Caudate nucleus (tissue), 63 donors: ENCODE measurements at places on chromosomes 12 and 14.

DNA sequence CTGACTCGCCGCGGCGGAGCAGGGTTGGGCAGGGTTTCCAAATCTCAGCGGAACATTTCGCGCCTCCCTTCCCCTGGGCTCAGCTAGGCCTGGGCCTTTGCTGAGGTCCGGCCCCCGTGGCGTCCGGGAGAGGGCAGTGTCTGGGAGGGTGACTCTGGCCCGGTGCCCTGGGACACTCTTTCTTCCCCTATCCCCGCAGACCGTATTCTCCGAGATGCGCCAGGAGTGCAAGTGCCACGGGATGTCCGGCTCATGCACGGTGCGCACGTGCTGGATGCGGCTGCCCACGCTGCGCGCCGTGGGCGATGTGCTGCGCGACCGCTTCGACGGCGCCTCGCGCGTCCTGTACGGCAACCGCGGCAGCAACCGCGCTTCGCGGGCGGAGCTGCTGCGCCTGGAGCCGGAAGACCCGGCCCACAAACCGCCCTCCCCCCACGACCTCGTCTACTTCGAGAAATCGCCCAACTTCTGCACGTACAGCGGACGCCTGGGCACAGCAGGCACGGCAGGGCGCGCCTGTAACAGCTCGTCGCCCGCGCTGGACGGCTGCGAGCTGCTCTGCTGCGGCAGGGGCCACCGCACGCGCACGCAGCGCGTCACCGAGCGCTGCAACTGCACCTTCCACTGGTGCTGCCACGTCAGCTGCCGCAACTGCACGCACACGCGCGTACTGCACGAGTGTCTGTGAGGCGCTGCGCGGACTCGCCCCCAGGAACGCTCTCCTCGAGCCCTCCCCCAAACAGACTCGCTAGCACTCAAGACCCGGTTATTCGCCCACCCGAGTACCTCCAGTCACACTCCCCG lies 3.0 kb downstream of the WNT1 start:
- DNase-seq = peak; percentile 50

DNA sequence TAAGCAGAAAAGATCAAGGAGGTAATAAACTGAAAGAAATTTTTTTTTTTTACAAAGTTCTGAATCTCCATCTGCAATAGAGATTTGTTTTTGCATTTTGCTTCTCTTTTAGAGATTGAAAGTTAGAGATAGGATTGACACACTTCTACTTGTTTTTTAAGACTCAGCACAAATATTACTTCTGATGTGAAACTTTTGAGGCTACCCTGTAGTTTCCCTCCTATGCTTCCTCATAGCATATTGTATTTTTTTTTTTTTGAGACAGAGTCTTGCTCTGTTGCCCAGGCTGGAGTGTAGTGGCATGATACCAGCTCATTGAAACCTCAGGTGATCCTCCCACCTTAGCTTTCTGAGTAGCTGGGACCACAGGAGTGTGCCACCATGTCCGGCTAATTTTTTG lies 32.1 kb upstream of the SGPP1 start:
- no peak for DNase-seq

DNA sequence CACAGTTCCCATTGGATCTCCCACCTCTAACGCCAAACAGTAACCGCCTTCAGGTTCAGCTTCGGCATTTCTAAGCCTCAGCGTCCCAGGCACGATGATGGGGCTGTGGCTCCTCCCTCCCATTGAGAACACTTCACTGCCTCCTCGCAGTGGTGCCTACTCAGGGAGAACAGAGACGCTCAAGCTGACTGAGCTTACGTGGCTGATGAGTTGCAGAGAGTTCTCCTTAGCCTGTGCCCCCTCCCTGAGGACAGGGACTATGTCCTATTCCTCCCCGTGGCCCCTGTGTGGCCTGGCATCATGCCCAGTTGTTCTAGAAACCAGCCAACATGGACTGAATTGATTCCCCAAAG lies 87.0 kb downstream of the ITPK1 start:
- DNase-seq = no peak

DNA sequence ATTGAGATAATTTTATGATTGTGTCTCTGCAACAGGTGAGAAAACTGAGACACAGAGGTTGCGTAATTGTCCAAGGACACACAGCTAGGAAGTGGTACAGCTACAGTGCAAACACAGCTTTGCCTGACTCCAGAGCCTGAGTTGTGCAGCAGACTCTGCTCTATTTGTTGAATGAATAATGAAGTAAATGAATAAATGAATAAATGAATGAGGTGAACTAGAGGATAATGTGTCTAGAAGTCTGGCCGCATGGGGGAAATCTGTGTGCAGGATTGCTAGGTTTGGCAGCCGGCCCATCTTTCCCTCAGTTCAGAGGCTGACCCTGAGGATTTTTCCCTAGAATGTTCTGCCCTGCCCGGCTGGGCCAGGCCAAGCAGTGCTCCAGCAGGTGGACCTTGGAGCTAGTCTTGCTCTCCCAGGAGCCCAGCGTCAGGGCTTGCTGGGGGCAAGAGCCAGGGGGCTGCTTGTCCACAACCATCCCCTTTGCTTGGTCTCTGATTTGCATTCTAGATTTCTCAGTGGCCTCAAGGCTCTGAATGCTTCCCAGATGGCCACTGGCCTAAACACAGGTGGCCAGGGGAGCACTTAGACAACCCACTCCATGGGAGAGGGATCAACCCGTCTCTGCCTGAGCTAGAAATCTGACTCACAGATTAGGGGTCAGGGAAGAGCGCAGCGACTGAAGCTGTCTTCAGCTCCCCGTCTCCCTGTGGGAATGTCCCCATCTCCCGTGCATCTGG lies 225.2 kb downstream of the C12orf75 start:
- DNase-seq = no peak

DNA sequence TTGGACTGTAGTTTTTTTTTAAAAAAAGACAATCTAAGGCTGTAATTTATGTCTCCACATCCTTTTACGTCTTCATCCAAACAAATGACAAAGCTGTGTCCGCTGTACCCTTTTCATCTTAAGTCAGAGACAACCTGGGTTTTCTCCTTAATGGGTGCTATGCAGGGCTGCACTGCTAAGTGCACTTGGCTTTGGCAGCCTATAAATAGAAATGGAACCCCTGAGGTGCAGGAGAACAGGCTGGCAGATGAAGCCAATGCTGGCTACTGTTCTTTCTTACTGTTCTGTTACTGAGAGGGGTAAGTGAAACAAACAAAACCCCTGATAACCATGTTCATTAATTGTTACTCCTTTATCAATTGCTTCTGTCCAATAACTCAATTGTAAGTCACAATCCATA lies 47.1 kb upstream of the KICS2 start:
- DNase-seq = no peak

DNA sequence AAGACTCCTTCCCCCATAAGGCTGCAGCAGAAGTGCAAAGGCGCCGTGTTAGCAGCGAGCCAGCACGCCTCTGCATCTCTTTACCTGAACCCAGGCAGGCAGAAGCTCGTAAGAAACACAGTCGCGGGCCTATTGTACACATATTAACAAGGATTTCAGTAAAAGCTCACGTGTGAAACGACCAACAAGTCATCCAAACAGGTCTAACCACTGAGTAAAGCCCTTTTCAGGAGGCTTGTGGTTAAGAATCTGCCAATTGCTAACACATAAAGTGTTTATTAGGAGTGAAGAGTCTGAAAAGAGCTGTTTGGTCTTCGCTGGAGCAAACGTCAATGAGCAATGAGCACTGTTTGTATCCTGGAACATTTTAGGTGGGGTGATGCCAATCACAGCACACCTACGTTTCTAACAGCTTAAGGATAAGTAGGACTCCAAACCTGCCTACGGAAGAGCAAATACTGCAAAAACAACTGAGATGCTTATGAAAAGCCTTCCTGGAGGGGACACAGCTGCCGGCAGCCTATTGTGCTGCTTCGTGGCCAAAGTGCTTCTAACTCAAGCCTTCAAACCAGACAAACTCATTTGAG lies 43.1 kb downstream of the PRKAB1 start:
- DNase-seq = no peak

GRCh38 chr14:104229534-104230055 lies 91.2 kb downstream of the KIF26A start:
- no peak for DNase-seq

DNA sequence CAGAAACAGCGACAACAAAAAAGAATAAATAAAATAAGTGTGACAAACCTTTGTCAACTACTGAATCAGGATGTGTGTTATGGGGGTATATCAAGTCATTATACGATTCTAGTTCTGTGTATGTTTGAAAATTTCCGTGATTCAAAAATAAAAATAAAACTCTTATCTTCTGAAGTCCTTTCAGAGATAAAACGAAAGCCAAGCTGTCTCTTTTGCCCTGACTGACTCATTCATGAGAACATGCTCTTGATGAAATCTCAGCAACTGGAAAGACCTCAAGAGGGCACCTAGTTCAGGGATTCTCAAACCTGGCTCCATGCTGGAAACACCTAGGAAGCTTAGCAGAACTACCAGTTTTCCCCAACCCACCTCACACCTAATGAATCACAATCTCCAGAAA lies 9.2 kb downstream of the FOXN3 start:
- DNase-seq = no peak

- no peak for DNase-seq
Observed at GRCh38 chr14:100402631-100403030, 79.5 kb downstream of the SLC25A47 start.

DNA sequence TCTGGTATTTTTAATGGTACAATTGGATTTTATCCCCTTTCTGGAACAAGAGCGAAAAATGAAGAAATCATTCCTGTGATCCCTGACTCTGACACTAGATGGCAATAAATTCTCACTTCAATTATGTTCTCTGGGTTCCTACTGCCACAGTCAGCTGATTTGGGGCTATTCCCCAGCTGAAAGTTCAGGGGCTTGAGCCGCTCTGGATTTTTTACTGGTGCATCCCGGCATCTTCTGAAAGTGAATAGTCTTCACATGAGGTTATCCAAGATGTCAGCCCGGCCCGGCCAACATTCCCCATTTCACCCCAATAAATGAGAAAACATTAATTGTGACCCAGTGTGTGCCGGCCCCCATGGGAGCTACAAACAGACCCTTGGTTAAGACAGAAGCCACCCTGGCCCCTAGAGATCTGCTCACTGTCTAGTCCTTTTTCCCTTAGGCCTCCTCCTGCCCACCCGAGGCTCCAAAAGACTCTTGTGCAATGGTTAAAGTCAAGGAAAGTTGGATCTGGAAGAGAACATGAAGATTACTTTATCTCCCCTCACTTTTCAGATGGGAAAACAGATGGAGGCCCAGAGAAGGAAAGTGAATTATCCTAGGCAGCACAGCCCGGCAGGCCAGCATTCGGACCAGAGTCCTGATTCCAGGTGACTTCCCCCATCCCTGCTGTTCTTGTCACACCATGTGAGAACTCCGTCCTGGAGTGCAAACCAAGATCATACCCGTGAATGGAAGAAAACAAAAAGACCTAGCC lies 20.8 kb downstream of the CKAP4 start:
- no peak for DNase-seq
